CD4-positive, alpha-beta memory T cell (primary cell): ENCODE measurements at places on chromosomes 4 and X. TPM values are rescaled to one million over a fixed set of nuclear protein-coding genes. Genes with fewer than 3 reads are reported as not detected.

DNA sequence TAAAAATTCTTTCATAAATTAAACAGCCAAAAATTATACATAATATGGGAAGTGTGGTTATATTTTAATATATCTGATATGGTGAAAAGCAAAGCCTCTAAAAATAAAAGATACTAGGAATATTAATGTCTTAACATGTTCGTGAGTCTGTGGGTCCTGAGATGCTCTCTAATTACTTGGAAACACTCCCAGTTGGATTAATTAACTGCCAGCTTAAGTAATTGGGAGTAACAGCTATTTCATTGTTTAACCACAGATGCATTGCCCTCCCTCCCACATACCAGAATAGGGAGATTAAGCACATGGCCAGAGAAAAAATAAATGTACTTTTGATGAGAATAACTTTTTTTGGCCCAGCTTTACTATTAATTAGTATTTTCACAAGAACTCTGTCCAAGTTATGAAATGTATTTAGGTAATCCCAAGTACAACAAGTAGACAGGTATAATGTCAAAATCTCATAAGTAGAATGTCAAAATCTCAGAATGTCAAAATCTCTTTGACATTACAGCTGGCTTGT, 79.7 kb downstream of the BTC start:
- no peak overlapping the region for H3K27ac ChIP-seq
- H3K4me1 ChIP-seq: peaks cover 3% of the 10 kb centered on the region
- DNase-seq: no peak
- H3K27me3 ChIP-seq: no peaks in the 10 kb centered on the region
- no peak overlapping the region for H3K4me3 ChIP-seq

- DNase-seq: no peak
- no peak overlapping the region for H3K4me3 ChIP-seq
- H3K27me3 ChIP-seq: no peaks in the 10 kb centered on the region
- no peak overlapping the region for H3K27ac ChIP-seq
These were observed 53.0 kb upstream of the SHISA3 start for GRCh38 chr4:42344309-42344708.

GRCh38 chrX:139196890-139197289, 333.6 kb upstream of the F9 start:
- H3K27me3 ChIP-seq: no peaks in the 10 kb centered on the region
- no peak overlapping the region for H3K4me3 ChIP-seq
- no peaks in the 10 kb centered on the region for H3K36me3 ChIP-seq
- no peaks in the 10 kb centered on the region for H3K4me1 ChIP-seq

- peaks cover 62% of the 10 kb centered on the region for H3K36me3 ChIP-seq
- H3K27ac ChIP-seq: no peak overlapping the region
- no peak for DNase-seq
- H3K27me3 ChIP-seq: no peaks in the 10 kb centered on the region
- no peaks in the 10 kb centered on the region for H3K4me1 ChIP-seq
- no peak overlapping the region for H3K4me3 ChIP-seq
These were observed 92.2 kb downstream of the HUWE1 start for GRCh38 chrX:53594354-53594753.

- H3K4me3 ChIP-seq: no peak overlapping the region
- no peaks in the 10 kb centered on the region for H3K27me3 ChIP-seq
- DNase-seq: no peak
- H3K4me1 ChIP-seq: no peaks in the 10 kb centered on the region
- H3K27ac ChIP-seq: no peak overlapping the region
These were observed 26.4 kb downstream of the MOSPD2 start for GRCh38 chrX:14899607-14900006.

- DNase-seq: no peak
- H3K27me3 ChIP-seq: no peaks in the 10 kb centered on the region
- peaks cover 36% of the 10 kb centered on the region for H3K4me1 ChIP-seq
- no peaks in the 10 kb centered on the region for H3K36me3 ChIP-seq
- no peak overlapping the region for H3K27ac ChIP-seq
- no peak overlapping the region for H3K4me3 ChIP-seq
These were observed 30.9 kb downstream of the SLAIN2 start for GRCh38 chr4:48372272-48372671.

DNA sequence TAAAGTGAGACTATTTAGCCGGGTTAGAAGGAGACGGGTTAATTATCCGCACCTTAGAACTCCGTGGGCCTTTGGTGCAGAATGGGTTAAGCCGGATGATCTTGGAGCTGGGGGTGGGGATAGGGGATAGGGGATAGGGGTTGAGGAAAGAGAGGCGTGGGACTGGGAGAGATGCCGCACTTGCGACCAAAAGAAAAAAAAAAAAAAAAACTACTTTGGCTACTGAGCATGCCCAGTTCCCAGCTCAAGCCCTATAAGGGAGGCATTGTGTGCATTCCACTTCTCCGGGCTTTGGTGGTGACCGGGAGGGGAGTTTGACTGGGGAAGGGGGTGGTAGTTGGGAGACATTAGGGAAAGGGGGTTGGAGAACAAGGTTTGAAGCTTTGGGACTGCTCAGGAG, at the start of gene SLITRK4:
SLITRK4 (minus strand) TSS at position 187 of the 400 bp plus-strand sequence. CDS start 4,993 bp downstream, outside the sequence.
- DNase-seq: no peak
- no peaks in the 10 kb centered on the region for H3K27me3 ChIP-seq
- no peak within 1 kb of the TSS for H3K4me3 ChIP-seq
- no peaks in the 10 kb centered on the region for H3K36me3 ChIP-seq
- no peak within 1 kb of the TSS for H3K27ac ChIP-seq
- H3K4me1 ChIP-seq: no peaks in the 10 kb centered on the region

GRCh38 chr4:92969650-92970379, 666.0 kb downstream of the GRID2 start:
- no peaks in the 10 kb centered on the region for H3K27me3 ChIP-seq
- no peak overlapping the region for H3K4me3 ChIP-seq
- DNase-seq: no peak

- H3K4me3 ChIP-seq: no peak overlapping the region
- no peaks in the 10 kb centered on the region for H3K4me1 ChIP-seq
- H3K27me3 ChIP-seq: no peaks in the 10 kb centered on the region
- no peaks in the 10 kb centered on the region for H3K36me3 ChIP-seq
- no peak overlapping the region for H3K27ac ChIP-seq
These were observed 162.8 kb upstream of the ARX start for GRCh38 chrX:25178555-25178954.

GRCh38 chrX:125289209-125289608, 30.5 kb upstream of the TEX13C start:
- no peaks in the 10 kb centered on the region for H3K36me3 ChIP-seq
- no peak overlapping the region for H3K27ac ChIP-seq
- no peaks in the 10 kb centered on the region for H3K27me3 ChIP-seq
- no peak for DNase-seq

GRCh38 chrX:129577473-129577872, 37.4 kb downstream of the OCRL start:
- H3K4me1 ChIP-seq: no peaks in the 10 kb centered on the region
- DNase-seq: no peak
- H3K36me3 ChIP-seq: no peaks in the 10 kb centered on the region
- no peaks in the 10 kb centered on the region for H3K27me3 ChIP-seq

ARMCX4 gene
- 13.1 TPM for total RNA-seq

SLC26A1 gene
- 0.55 TPM for total RNA-seq

SLITRK4 gene
- total RNA-seq: not detected

TREX2 gene
- total RNA-seq: 4.5 TPM

PPP1R2C gene
- not detected for total RNA-seq

SSX4 gene
- not detected for total RNA-seq

RBMXL3 gene
- total RNA-seq: not detected

RNF128 gene
- 0.11 TPM for total RNA-seq
